Kidney (tissue), 22 donors: ENCODE measurements at places on chromosomes 1 and 21.

DNA sequence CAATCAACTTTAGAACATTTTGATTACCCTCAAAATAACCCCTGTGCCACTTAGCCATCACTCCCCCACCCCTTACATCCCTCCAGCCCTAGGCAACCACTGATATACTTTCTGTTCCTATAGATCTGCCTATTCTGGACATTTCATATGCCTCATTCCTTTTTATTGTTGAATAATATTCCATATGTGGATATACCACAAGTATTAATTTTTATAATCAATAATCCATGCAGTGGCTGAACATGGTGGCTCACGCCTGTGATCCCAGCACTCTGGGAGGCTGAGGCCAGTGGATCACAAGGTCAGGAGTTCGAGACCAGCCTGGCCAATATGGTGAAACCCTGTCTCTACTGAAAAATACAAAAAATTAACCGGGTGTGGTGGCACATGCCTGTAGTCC is 20.1 kb upstream of the MED18 start:
- DNase-seq: no peak

GRCh38 chr1:162476620-162477019 is 21.0 kb upstream of the UHMK1 start:
- no peak for DNase-seq

GRCh38 chr1:198153804-198154203 is 3.0 kb upstream of the NEK7 start:
- DNase-seq: no peak

- DNase-seq: no peak
Measured at GRCh38 chr1:93446837-93447451, 974 bp upstream of the FNBP1L start.

DNA sequence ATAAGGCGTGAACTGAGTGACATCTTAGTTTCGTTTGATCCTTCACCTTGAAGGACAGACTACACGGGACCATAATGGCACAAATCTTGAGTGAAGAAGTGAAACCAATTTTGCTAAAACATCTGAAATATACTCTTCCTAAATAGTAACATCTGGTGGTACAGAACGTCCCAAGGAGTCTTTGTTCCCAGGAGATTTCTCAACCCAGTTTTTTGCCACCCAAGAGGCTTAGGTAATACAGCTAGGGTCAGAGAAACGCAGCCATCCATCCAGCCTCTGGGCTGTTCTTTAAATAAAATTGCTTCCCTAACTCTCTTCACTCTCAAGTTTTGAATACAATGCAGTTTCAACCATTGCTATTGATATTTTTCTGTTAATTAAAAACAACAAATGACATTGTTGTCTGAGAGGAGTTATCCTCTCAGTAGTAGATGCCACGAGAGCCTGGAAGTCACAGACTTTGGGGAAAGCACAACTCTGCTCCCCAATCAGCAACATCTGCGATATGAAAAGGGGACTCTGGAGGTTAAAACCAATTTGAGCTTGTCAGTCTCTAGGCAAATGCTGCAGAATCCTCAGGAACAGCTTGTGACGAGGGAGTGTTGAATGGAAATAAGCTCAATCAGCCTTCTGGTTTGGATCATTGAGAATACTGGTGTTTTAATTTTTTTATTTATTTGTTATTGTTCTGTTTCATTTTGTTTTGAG is 394.3 kb upstream of the ADGRL2 start:
- no peak for DNase-seq

DNA sequence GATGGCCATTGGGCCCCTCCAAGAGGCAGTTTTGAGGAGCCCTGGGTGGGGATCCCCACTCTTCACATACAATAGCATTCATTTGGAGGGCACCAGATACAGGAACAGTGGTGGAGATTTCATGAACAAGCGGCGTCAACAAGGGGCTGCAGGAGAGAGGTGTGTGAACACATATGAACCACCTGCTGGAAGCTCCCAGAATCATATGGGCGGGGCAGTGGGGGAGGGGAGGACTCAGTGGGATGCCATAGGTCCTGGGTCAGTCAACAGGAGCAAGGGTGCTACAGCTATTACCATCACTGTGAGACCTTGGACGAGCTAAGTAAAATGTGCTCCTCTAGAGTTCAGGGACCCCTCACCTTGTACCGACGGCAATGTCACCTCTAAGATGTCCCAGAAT is 100.4 kb upstream of the IRF2BP2 start:
- DNase-seq: no peak

- no peak for DNase-seq
Measured at GRCh38 chr1:17167041-17167785, 37.7 kb upstream of the PADI1 start.

- DNase-seq: no peak
Measured at GRCh38 chr1:186943891-186944686, 115.3 kb downstream of the PLA2G4A start.

DNA sequence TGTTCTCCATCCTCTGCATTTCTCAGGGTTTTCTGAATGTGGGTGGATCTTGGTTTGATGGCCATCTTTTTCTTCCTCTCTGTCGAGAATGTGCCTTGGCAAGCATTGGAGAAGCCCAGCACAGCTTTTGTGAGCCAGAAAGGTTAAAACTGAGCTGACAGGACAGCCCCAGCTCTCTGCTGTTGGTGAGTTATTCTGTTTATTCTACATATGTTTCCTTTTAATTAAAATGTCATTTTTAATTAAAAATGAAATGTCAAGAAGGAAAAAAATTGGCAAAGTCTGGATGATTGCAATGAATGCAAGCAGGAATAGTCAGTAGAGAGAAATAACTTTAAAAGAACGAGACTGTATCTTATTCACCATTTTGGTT is 325.8 kb downstream of the PTBP2 start:
- no peak for DNase-seq

GRCh38 chr1:181064011-181064623 is 24.4 kb upstream of the IER5 start:
- DNase-seq: no peak

DNA sequence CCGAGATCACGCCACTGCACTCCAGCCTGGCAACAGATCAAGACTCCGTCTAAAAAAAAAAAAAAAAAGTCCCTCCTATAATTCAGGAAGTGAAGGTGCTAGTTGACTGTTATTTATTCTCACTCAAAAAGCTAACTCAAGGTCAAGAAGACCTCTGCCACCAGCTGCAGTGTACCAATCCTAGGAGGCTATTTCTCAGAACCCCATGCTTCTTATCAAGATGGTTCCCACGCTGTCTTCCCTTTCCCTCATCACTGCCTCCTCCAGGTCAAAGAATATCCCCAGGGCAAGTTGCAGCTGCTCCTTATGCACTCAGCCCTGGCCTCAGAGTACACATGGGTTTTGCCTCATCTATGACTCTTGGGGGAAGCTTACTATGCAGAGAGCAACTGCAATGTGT is 53.6 kb downstream of the RERE start:
- DNase-seq: no peak

DNA sequence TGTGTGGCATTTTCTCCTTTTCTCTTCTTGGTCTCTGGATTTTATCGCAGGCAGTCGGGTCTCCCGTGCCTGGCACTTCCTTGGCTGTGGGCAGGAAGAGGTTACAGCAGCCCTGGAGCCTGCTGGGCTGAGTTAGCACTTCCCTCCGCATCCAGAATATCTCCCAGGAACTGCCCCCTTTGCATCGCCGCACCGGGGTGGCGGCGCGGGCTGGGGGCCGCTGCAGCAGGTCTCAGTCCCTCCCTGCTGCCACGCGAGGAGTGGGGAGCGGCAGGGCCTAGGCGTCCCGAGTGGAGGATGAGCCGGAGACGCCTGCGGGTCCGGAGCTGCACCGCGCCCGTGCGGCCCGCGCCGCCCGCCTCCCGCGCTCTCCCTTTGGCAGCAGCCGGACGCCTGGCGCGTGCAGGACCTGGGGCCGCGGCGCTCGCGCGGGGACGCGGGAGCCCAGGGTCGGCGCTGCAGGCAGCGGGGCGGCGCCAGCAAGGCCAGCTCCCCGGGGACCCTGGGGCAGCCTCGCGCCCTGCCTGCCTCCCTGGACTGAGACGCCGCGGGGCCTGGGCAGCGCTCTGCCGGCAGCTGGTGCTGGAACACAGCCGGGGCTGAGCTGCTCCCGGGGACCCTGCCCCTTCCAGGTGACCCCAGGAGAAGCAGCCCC is 192.8 kb downstream of the PRDM2 start:
- peak; percentile 76 for DNase-seq

- DNase-seq: peak; percentile 12
Measured at GRCh38 chr1:66931590-66931989, 6.8 kb downstream of the MIER1 start.

DNA sequence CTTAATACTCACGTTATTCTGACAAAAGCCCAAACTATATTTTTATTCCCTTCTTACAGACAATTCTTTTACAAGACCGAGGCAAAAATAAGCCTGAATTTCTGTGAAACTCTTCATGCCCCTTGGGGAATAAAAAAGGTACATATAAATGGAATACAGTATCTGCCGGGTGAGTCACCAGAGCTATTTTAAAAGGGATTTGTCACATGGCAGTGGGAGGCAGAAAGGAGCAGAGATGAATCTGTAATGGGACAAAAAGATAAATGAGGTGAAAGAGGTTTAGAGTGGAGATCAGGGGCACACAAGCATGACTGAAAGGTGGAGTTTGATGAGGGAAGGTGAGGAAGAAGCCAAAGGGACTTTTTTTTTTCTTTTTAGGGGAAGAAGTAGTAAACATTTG is 8.8 kb downstream of the XCL1 start:
- no peak for DNase-seq
